ENCODE measurements at places on chromosomes 4 and X.

- DNase-seq: no peak
Measured at GRCh38 chr4:30262379-30262778, 457.8 kb upstream of the PCDH7 start.

DNA sequence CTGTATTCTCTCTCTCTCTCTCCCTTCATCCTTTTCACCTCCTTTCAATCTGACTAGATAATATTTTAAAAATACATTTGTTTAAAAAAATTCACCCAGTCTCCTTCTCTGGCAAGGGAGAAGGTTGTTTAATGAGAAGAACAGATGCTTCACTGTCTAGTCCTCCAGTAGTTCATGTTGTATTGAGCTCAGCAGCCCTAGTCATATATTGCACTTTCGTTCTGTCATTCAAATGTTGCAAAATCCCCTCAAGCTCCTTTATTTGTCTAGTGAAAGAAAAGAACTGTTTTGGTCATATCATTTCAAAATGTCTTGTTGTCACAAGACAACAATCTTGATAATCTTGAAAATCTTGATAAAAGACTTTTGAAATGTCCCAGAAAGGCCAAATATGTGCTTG, 248.0 kb downstream of the GALNTL6 start:
- DNase-seq: no peak

DNA sequence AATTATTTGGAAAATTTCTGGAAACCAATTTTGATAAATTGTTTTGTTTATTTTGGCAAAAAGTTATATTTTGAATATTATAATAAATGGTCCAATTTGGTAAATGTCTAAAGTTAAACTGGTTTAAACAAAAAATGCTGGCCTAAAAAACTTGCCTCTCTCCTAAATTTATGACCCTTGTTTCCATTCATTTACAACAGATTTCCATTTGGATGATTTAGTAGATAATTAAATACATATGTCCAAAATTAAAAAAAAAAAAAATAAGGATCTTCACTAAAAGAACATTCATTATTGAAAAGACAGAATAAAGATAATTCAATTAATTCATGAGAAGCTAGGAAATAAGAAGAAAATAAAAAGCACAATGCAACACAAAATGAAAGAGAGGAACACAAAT, 449.5 kb downstream of the SPRY1 start:
- DNase-seq: no peak

- DNase-seq: no peak
Measured at GRCh38 chrX:134469486-134469885, 9.5 kb downstream of the HPRT1 start.

GRCh38 chr4:183241721-183242151, 78.3 kb downstream of the CLDN22 start:
- DNase-seq: no peak

- no peak for DNase-seq
Measured at GRCh38 chr4:179441596-179441995, 1999.4 kb upstream of the AGA start.

DNA sequence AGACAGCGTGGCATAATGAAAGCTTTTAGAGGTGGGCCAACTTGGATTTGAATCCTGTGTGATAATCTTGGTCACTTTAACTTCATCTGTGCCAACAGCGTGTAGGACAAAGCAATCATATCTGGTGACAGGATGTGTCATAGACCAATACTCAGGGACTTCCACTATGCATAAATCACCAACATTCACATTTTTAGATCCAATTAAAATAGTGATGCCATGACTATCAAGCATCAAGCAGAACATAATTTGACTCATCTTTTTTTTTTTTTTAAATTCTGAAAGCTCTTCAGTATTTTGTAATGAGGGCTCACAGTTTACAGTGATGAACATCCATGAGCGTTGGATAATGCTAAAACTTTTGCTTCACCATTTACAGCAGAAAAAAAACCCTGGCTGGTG, 27.3 kb upstream of the RAPGEF2 start:
- DNase-seq: no peak

GRCh38 chrX:104745152-104745551, 179.2 kb downstream of the IL1RAPL2 start:
- no peak for DNase-seq

- no peak for DNase-seq
Measured at GRCh38 chr4:88672987-88673386, 24.6 kb downstream of the NAP1L5 start.

DNA sequence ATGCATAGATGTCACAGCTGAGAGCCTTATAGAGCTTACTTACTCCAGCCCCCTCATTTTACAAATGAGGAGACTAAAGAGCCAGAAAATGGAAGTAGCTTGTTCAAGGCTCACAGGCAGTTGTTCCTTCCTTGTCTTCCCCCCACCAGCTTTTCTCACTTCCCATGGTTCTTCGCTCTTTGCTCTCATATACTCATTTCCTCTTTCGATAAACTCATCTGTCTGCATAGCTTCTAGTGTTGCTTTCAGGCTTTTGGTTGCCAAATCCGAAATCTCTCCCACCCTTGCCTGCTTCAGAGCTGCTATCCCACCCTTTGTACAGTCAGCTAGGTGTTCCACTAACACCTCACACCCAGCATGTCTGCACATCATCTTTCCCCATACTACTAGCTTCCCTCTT, 25.0 kb upstream of the GJB1 start:
- DNase-seq: no peak

DNA sequence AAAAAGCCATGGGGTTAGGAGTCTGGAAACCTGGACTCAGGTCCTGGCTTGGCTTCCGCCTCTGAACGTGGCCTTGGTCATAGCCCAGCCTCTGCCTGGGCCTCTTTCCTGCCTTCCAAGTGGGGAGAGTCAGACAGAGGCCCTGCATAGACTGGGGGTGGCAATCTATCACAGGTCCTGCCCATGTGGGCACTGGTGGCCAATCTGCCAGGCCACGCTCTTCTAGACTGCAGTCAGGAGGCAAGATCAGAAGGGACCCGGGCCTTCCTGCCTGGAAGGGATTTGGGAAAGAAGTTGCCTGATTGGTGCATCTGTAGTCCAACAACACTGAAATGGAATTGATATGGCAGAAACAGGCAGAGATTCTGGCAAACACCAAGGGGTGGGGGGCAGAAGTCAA, 46.1 kb downstream of the CNGA2 start:
- DNase-seq: no peak

- DNase-seq: no peak
Measured at GRCh38 chr4:20680736-20681135, 19.5 kb upstream of the PACRGL start.

GRCh38 chrX:13721819-13722519, 12.5 kb downstream of the TRAPPC2 start:
- no peak for DNase-seq

DNA sequence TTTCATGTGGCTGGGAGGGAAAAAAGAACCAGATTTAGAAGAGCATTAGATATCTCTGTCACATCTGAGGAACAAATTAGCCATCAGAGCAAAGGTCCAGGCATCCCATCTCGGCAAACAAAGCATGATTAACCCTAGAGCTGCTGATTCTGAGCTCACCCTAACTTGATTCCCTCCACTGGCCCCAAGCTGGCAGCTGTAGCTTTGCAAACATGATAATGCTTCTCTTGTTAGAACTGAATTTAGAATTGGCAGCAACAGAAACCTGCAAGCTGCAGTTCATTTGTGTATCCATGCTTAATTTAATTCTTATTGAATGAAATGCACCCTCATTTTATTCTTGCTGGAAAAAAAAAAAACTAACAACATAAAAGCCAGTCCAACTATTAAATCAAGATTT, 289.2 kb downstream of the IL1RAPL1 start:
- no peak for DNase-seq

DNA sequence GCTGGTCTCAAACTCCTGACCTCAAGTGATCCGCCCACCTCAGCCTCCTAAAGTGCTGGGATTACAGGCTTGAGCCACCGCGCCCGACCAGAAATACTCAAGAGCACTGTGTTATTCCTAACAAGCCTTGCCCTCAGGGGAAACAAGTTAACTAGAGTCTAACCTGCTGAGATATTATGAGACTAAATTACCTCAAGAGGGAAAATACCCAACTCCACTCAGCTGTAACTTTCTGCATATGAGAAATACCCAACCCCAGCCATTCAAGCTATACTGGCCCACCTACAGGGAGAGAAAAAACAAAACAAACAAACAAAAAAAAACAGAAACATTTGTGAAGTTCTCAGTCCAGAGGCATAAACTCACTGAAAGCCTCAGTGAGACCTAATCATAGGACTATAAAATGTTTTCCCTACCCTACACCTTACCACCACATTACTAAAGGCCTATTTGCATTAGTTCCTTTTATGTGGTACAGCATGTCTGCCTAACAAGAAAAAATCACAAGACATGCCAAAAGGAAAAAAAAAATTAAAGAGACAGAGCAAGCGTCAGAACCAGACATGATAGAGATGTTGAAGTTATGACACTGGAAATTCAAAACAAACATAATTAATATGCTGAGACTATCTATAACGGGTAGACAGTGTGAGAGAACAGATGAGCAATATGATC, 876.0 kb downstream of the FSTL5 start:
- DNase-seq: no peak

DNA sequence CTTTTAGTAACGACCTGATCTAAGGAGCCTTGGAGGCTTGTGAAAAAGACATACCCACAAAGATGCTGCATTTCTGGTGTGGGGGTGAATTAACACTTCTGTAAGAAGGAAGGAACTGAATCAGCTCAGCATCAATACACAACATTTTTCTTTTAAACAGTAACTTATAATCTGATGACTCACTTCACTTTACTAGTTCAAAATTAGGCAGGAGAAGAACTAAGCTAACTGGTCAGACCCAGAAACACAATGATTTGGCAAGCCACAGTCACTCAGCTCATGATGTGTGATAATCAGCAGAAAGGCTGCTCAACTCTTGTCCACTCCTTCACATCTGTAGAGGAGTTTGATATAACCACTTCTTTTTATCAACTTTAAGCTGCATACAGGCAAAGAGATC, 4.6 kb downstream of the MMAA start:
- DNase-seq: no peak

- DNase-seq: no peak
Measured at GRCh38 chr4:160894809-160895208, 1269.0 kb downstream of the FSTL5 start.

GRCh38 chrX:123217077-123217476, 33.0 kb downstream of the GRIA3 start:
- DNase-seq: no peak

DNA sequence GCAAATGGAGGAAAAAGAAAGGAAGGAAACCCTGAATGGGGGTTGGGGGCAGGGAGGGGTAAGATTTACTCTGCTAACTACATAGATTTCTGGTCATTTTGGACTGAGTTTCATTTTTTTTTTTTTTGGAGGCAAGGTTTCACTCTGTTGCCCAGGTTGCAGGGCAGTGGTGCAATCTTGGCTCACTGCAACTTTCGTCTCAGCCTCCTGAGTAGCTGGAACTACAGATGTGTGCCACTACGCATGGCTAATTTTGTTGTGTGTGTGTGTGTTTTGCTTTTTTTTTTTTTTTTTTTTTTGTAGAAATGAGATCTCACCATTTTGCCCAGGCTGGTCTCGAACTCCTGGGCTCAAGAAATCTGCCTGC, 223.5 kb downstream of the APBB2 start:
- DNase-seq: no peak

DNA sequence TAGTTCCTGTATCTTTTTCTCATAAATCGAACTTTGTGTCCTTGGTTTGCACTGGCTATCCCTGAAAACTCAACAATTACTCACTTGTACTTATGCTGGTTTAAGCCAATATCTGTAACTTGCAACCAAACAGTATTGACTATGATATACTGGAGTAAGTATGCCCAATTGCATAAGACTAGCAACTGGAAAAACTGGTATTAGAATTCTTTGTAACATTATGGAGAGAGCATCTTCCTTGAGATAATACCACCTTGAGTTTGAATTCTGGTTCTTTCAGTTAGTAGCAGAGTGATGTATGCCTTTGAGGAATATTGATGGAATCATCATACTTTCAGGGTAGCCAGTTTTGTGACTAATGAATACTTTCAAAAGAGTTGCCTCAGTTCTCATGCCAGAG, 28.1 kb downstream of the BMP3 start:
- DNase-seq: no peak

DNA sequence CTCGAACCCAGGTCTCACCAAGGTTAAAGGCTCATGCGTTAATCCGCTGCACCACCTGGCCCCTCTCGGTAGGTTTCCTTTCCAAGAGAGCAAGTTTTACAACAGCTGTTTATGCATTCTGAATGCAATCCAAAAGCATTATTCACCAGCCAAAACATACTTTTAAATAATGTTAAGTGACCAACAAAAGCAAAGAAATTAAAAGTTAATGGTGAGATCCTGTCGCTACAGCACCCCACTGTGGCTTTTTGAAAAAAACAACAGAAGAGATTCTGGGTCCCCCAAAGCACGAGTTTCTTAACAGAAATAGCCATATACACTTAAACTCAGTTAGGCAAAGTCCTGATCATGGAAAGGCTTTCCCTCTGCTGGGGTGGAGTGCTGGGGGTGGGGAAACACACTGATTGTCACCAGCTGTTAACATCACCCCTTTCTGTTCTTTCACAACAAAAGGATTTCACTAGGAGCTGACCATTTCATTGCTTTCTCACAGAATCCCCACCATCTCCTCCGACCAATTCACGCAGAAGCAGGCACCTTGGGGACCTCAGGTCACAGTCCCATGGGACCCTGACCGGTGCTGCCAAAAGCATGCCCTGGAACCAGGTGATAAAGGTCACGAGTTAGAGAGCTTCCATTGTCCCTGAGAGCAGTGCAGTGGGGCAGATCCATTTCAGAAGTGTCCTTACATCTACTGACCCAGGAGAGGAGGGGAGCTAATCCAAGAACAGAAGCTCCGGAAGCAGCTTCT, 51.2 kb downstream of the ZNF827 start:
- DNase-seq: no peak

- no peak for DNase-seq
Measured at GRCh38 chr4:6450709-6451108, 21.7 kb downstream of the PPP2R2C start.

DNA sequence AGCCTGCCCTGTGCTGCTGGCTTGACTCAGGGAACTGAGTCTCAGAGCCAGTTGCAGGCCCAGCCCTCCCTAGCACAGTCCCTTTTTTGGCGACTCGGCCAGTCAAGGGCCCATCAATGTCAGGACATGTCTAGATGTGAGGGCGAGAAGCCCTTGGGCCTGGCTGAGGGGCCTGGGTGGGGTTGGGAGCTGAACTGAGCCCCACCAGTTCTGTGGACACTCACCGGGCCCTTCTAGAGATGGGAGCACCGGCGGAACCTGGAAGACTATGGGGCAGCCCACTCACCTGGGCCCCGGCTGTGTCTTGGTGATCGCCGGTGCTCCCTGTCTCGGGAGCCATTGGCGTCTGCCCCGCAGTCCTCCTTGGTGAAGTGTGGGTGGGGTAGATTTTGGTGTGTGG, 245.9 kb downstream of the AFAP1 start:
- no peak for DNase-seq

GRCh38 chr4:190121759-190122158, 51.8 kb upstream of the DUX4 start:
- no peak for DNase-seq

DNA sequence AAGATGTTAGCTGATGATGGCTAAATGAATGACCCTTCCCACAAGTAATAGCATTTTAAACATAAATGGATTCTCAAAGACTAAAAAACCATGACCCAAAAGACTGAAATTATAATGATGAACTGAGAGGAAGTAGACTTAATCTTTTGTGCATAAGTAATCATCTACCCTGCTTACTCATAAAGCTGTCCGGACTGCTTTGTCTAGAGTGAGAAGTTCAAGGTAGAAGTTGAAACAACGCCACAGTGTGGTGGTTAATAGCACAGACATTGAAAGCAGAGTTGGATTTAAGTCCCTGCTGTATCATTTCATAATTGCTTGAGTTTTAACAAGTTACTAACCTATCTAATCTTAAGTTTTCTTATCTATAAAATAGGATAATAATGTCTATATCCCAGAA, 346.6 kb downstream of the CENPC start:
- no peak for DNase-seq
